ENCODE measurements at places on chromosomes 16 and 17.

- no peak for DNase-seq
Measured at GRCh38 chr17:4540687-4541327, 14.4 kb downstream of the MYBBP1A start.

GRCh38 chr17:43410557-43411368, 12.0 kb downstream of the ARL4D start:
- DNase-seq: no peak

DNA sequence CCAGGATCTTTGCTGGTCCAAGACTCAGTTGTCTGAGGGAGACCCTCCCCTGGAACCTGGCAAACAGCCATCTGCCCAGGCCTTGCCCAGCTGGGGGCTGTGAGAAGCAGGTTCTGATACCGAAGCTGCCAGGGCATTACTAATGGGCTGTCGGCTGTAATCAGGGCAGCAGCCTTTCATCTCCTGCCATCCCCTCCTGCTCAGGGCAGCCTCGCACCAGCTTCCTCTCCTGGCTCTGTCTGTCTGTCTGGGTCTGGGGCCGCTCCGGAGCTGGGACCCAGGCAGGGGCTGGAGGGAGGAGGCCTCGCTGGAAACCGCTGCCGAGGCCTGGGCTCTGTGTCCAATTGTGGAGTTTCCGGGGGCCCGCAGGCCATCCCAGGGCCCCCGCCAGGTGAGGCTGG, 21.6 kb upstream of the BRD7 start:
- DNase-seq: no peak

DNA sequence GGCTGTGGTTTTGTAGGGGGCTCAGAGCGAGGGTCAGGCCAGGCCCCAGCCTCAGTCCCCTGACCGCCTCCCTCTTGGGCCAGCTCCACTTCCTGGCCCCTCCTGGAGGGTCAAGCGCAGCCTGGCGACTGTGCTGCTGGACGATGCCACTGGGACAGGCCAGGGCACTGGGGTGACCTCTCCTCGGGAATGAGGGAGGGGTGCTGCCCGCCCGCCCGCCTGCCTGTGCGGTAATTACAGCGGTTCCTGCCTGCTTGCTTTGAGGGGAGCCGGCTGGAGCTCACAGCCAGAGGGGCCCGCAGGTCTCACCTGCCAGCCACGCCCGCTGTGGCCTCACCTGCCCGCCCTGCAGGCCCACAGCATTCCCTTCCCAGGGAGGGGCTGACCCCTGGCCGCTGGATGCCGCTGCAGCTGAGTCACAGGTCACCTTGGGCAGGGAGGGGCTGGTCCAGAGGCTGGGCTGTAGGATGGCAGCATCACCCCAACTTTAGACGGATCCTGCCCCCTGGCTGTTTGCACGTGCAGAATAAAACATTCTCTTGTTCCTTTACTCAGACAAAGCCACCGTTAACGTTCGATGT, 76.7 kb upstream of the CBX4 start:
- DNase-seq: no peak

- no peak for DNase-seq
Measured at GRCh38 chr16:53428681-53429080, 5.6 kb upstream of the RBL2 start.

DNA sequence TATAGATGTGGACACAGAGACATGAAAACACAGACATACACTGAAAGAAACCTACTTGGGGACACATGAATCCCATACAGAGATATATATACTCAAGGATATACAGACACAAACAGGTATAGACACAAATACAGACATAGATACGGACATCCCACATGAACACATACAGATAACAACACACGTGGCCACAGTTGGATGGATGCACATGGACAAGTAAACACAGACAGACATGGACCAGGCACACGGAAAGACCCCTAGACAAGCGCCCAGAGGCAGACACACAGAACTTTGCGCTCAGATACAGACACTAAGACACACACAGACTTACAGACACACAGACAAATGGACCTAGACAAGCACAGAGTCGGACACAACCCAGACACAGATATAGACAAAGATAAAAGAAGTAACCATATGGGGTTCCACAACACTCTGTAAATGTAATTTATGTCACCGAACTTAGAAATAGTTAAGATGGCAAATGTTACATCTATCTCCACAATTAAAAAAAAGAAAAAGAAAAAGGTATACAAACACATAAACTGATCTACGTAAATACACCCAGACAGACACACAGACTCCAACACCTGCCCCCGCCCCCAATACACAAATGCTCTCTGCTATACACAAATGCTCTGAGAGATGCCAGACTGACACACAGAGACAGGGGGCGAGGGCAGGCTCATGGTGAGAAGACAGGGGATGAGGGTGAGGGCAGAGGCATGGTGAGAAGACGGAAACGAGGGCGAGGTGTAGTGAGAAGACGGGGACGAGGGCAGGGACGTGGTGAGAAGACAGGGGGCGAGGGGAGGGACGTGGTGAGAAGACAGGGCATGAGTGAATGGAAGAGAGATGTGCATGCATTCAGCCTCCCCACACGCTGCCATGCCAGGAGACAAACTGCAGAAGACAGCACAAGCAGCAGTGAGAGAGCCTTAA, 118.3 kb downstream of the SMG6 start:
- no peak for DNase-seq

GRCh38 chr17:77905266-77905665, 53.2 kb upstream of the TNRC6C start:
- DNase-seq: no peak

- no peak for DNase-seq
Measured at GRCh38 chr17:78535273-78536197, 41.7 kb downstream of the DNAH17 start.

DNA sequence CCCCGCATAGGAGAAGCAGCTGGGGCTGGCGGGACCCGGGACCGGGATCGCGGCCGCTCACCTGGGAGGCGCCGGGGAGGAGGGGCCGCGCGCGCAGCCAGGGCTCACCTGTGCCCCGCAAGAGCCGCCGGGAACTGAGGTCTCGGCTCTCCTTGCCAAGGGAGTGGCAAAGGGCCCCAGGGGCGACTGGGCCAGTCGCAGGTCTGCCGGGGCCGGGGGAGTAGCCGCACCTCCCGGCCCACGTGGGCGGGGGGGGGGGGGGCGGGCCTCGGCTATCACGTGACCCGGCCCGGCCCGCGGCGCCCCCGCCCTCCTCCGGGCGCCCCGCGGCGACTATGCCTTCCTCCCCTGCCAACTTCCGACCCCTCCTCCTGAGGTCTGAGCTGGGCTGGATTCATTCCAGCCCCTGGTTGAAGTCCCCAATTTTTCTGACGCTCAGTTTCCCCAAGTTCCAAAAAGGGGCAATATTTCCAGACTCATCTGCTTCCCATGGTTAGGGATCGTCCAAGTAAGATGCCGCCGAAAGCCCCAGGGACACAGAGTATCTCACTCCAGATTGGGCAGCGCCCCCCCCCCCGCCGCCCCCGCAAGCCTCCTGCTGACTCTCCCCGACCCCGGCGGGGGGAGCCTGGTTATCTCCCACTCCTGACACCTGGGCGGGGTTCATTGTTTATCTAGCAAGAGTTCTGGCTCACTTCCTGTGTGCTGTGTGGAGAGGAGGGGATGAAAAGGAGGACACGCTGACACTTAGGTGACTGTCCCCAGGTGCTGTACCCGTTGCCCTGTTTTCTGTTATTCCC, at the start of gene TMC6:
Gene TMC6 (minus strand): TSS at position 205 of the 800 bp plus-strand sequence. CDS start 1,923 bp downstream, outside the sequence.
- DNase-seq: no peak

DNA sequence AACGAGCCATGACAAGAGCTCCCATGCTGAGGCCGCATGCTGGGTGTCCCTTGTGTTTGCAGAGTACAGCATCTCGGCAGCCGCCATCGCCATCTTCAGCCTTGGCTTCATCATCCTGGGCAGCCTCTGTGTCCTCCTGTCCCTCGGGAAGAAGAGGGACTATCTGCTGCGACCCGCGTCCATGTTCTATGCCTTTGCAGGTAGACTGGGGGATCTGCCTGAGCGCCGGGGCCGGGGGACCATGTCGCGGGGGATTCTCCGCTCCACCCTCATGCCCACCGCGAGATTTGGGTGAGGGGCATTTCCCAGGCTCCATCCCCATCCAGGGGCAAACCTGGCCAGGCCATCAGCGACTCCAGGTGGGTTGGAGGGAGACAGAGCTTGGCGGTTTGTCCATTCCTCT, 10.7 kb downstream of the CACNG1 start:
- DNase-seq: no peak

GRCh38 chr16:80972611-80973010, 34.1 kb downstream of the CMC2 start:
- no peak for DNase-seq

GRCh38 chr16:16867973-16868372, 489.0 kb downstream of the NPIPA7 start:
- no peak for DNase-seq
